Keratinocyte (primary cell): ENCODE measurements at places on chromosomes 16 and 17. TPM values are rescaled to one million over a fixed set of nuclear protein-coding genes. Genes with fewer than 3 reads are reported as not detected.

PRM2 gene
- polyA plus RNA-seq: not detected in 3 replicates

DNA sequence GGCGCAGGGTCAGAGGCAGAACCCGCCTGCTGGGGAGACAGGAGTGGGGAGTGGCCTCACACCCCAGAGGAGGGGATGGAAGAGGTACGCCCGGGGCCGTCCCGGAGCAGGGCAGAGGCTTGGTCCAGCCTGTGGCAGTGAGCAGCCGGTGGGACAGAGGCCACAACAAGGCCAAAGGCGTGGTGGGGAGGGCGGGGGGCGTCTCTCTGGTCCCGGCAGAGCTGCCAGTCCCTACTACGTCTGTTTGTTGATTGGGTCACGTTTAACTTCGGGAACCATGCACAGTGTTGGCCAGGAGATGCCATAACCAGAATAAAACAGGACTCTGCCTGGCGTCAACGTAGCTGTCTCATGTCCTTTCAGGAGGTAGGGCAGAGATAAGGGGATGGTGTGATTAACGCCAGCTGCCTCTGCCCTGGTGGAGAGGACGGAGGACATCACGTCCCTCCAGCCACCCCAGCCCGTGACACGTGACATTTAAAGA lies 192.8 kb downstream of the BANP start:
- no peak for DNase-seq

SLC47A1 gene
- polyA plus RNA-seq: 0.05 to 0.23 TPM (median 0.07 TPM) in 3 replicates

GRCh38 chr17:67487506-67487905 lies 110.4 kb downstream of the PITPNC1 start:
- DNase-seq: no peak

DNA sequence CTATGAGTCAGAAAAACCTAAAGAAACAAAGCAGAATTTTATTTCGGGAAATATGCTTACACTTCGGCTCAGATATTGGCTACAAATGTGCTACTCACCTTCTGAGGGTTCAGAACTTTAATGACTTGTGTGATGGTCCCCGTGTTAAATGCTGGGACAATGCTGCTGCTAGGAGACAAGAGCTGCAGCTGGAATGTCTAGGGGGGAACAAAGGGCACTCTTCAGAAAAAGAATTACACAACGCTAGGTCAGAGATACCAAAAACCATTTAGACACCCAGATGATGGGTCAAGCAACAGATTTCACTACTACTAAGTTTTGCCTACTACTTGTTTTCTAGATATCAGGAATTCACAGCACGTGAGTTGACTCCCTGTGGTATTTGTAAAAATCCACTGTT lies 10.0 kb upstream of the PHLPP2 start:
- no peak for DNase-seq

DNA sequence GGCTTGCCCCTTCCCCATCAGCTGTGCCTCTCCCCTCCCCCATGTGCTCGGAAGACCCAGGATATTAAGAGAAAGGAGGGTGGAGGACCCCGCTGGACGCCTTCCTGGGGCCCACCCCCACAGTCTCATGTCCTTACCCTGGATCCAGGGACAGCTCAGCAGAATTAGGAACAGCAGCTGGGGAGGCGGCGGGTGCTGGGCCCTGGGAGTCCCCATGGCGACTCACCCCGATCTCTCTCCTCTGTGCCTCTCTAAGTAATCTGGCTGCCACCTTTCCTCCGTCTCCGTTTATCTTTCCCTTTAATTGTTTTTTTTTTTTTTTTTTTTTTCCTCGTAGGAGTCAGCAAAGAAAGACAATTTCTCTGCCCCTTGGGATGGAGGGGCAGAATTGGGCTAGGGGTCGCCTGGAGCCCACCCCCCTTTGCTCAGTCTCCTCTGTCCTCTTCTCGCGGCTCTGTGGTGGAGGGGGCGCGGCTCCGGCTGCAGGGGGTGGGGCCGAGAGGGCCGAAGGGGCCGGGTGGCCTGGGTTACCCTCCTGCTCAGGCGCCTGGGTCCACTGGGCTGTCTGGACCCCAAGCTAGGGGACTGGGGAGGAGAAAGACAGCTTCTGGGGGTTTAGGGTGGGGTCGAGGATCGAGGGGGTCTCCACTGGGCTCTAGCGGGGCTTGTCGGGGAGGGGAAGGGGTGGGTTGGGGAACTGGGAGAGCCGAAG lies 390 bp downstream of the SEZ6L2 start:
- DNase-seq: no peak

DNA sequence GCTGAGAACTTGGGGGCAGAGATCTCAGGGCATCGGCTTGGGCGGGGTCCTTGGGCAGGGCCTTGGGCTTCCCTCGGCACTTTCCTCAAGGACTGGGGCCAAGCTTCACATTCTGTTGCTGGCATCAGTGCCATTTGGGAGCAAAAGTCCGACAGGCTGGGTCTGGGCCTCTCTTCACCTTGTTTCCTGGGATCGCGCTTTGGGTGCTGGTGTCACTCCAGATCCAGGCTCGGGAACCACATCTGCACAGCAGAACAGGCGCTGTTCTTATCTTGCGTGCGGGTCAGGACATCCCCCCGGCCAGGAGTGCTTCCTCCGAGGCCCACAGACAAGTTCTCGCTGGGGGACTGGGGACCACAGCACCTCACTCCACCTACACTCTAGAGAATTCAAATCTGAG lies 31.1 kb upstream of the CDH15 start:
- DNase-seq: no peak

DNA sequence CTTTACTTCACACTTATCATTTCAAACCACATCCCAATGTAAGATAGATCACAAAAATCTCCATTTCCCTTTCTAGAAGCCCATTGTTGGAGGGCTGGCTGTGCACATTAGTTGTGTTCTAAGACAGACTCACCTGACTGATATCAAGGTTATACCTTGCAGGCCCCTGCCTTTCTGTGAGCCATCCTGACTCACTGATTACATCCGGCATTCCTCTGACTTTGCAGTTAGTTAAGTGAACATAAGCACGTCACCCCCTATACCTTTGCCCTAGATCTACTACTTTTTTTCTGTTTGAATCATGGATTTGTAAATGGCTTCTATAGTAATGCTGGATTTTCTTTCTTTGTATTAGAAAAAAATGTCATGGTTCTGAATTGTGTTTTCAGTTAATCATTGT lies 78.3 kb downstream of the TANGO6 start:
- peak; percentile 83 for DNase-seq

SLC2A4 gene
- 0.05 TPM in 1 of 3 replicates, not detected in the others for polyA plus RNA-seq

DNA sequence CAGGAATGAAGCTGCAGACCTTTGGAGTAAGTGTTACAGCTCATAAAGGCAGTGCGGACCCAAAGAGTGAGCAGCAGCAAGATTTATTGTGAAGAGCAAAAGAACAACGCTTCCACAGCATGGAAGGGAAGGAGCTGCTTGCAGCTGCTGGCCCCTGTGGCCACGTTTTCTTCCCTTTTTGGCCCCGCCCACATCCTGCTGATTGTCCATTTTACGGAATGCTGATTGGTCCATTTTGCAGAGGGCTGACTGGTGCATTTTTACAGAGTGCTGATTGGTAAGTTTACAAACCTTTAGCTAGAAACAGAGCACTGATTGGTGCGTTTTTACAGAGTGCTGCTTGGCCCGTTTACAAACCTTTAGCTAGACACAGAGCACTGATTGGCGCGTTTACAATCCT lies 841.5 kb downstream of the CDH11 start:
- no peak for DNase-seq

DNA sequence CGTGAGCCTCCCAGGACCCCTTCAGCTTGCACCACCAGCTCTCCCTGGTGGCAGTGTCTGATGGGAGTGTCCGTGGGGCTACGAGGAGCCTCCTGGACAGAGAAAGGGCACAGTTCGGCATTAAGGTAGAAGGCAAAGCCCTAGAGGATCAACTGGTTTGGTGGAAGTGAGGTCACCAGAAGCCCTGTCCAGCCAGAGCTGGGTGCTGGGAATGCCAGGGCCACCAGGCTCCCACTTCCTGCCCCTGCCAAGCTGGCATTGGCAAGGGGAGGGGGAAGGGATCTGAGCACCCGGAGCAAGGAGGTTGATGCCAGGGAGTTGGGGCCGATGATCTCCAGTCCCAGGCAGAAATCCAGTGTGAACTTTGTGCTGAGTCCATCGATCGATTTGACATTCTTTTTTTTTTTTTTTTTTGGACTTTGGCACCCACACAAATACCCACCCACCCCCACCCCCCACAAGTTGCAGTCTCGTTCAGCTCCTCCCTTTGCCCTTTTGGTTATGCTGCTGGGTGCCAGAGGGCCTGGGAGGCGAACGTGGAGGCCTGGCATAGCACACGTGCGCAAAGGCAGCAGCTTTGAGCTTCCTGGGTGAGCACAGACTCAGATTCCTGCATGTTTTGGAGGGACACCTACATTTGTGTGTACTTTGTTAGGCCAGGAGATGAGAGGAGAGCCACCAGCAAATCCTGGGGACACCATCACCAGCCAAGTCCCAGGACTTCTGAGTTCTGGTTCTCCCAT lies 2.1 kb downstream of the NHERF1 start:
- DNase-seq: no peak

CES5A gene
- polyA plus RNA-seq: 0.03 TPM in 1 of 3 replicates, not detected in the others

- DNase-seq: no peak
Observed at GRCh38 chr16:53068423-53068833, 13.6 kb downstream of the CHD9 start.

CX3CL1 gene
- polyA plus RNA-seq: 0.45 to 0.71 TPM (median 0.47 TPM) in 3 replicates

DNA sequence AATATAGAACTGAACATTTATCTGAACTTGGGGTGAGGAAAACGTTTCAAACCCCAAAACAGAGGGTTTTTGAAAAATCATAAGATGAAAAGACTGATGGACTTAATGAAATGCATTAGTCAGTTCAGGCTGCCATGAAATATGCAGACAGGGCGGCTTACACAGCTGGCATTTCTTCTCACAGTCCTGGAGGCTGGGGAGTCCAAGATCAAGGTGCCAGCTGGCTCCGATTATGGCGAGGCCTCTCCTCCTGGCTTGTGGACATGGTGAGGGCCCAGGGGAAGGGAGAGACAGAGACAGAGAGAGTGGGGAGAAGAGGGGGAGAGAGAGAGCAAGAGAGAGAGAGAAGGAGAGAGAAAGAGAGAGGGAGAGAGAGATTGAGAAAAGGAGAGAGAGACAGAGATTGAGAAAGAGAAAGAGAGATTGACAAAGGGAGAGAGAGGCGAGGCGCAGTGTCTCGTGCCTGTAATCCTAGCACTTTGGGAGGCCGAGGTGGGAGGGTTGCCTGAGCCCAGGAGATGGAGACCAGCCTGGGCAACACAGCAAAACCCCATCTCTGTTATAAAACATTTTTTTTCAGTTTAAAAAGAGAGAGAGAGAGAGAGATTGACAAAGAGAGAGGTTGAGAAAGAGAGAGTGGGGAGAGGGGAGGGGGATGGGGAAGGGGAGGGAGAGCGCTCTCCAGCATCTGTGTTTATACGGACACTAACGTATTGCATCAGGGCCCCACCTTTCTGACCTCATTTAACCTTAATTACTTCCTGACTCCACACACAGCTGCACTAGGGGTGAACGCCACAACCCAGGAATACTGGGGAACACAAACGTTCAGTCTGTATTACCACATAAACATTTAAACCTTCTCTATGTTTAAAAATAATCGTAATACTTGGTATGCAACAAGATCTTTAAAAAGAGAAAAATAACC lies 24.6 kb upstream of the RPH3AL start:
- DNase-seq: no peak

GRCh38 chr17:67388986-67389385 lies 11.9 kb downstream of the PITPNC1 start:
- no peak for DNase-seq

DNA sequence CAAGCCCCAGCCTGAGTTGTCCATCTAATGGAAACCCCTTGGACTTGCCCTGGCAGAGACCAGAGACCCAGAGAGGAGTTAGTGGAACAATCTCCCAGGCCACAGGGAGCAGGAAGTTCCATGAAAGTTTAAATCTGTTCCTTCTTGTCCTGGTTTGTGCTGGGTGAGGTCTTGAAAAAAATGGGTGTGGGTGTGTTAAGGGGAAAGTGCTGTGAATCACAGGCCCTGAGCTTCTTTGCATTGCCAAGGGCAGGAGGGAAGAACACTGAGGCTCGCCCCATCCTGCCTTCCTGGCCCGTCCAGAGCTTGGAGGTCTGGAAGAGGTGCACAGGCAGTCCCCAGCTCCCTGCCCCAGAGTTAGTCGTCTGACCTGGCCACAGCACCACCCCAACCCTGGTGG lies 2.3 kb downstream of the ADORA2B start:
- peak; percentile 79 for DNase-seq

MAPT gene
- polyA plus RNA-seq: 0.08 to 0.15 TPM (median 0.10 TPM) in 3 replicates

EMP2 gene
- 14.7 to 19.6 TPM (median 19.1 TPM) in 3 replicates for polyA plus RNA-seq

GRCh38 chr16:85759631-85760419 lies 8.9 kb upstream of the C16orf74 start:
- DNase-seq: no peak

DNA sequence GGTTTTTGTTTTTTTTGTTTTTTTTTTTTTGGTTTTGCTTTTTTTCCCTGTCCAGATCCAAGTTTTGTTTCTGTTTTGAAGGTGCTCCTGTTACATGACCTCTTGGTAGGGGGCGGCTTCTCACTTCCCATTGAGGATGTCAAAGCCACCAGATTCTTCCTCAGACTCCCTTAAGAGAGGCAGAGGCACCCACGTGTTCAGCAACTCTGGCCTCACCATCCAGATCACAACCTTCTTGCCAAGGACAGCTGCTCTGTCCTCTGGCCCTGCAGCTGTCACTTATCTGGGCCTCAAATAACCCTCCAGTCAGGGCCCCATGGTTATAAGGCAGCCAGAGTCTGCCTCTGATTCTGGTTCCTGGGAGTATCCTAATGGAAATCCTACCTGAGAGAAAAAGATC lies 208.5 kb downstream of the STX8 start:
- DNase-seq: no peak

PRCD gene
- polyA plus RNA-seq: 0.65 to 1.7 TPM (median 1.2 TPM) in 3 replicates

- DNase-seq: no peak
Observed at GRCh38 chr17:1830288-1830687, 483 bp downstream of the RPA1 start.

DNA sequence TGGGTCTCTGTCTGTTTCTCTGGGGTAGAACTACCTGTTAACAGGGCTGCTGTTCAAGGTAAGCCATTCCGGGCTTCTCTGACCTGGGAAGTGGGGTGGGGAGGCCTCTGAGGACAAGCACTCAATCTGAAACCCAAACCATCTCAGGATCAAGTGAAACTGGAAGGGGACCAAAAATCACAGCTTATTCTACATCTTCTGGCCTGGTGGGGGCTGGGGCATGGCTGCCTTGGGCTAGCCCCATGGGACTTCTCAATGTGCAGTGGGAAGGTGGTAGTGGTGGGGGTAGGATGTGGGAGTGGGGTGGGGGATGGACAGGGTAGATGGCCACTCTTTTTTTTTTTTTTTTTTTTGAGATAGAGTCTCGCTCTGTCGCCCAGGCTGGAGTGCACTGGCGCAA lies 5.5 kb downstream of the FLOT2 start:
- DNase-seq: no peak

GRCh38 chr16:9610727-9611126 lies 519.3 kb downstream of the HAPSTR1 start:
- no peak for DNase-seq

GRCh38 chr17:860805-861204 lies 78.7 kb downstream of the MRM3 start:
- DNase-seq: no peak

GPR142 gene
- not detected in 3 replicates for polyA plus RNA-seq

- no peak for DNase-seq
Observed at GRCh38 chr17:2420176-2420575, 19.3 kb upstream of the MNT start.

MVD gene
- 59.6 to 85.7 TPM (median 70.6 TPM) in 3 replicates for polyA plus RNA-seq

C16orf46 gene
- polyA plus RNA-seq: 0.18 to 0.80 TPM (median 0.30 TPM) in 3 replicates

STAC2 gene
- not detected in 3 replicates for polyA plus RNA-seq

TOX3 gene
- polyA plus RNA-seq: 0.01 TPM in 1 of 3 replicates, not detected in the others
